Activated CD4-positive, alpha-beta T cell treated with anti-CD3 and anti-CD28 coated beads, Interleukin-2, amount 50 U/mL, for 16 hours (primary cell): ENCODE measurements at places on chromosomes 2 and 18.

DNA sequence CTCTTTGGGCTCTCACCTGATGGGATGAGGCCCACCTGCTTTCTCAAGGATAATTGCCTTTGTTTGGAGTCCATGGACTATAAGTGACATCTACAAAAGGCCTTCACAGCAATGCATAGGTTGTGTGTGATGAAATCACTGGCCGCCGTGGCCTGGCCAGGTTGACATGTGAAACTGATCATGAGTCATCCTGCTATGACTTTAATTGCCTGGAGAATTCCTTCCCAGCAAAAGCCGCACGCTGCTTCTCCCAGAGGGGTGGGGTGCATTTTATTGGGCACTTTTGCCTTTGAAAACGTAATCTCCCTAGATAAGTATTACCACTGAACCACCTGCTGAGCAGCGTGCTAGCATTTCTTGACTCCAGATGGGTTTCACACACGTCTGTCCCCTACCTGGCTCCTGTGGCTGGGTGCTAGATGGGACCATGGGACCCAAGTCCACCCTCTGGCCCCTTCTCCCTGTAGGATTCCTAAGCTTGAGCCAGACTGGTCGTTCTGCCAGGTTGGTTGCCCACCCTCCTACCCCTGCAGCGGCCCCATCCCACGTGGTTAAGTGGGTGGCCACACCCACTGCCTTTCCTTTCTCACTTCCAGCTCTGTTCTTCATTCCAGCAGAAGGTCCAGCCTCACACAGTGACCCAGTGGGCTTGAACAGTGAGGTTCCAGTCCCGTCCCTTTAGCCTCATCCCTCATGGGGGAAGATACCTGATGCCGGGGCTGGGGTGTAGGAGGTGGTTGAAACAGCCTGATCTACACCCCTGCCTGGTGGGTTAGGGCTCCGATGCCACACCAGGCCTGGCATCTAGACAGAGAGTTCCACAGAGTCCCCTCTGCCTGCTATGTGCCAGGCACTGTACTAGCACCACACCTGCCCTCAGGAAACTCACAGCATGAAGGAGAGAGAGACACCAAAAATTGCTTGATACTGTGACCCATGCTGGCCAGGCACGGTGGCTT is 89.6 kb downstream of the GBX2 start:
- DNase-seq, result no peak

GRCh38 chr2:100291152-100291970 is 30.9 kb downstream of the LONRF2 start:
- peak; percentile 94 for DNase-seq

GRCh38 chr2:191187105-191187829 is 36.5 kb upstream of the STAT4 start:
- DNase-seq, result no peak

DNA sequence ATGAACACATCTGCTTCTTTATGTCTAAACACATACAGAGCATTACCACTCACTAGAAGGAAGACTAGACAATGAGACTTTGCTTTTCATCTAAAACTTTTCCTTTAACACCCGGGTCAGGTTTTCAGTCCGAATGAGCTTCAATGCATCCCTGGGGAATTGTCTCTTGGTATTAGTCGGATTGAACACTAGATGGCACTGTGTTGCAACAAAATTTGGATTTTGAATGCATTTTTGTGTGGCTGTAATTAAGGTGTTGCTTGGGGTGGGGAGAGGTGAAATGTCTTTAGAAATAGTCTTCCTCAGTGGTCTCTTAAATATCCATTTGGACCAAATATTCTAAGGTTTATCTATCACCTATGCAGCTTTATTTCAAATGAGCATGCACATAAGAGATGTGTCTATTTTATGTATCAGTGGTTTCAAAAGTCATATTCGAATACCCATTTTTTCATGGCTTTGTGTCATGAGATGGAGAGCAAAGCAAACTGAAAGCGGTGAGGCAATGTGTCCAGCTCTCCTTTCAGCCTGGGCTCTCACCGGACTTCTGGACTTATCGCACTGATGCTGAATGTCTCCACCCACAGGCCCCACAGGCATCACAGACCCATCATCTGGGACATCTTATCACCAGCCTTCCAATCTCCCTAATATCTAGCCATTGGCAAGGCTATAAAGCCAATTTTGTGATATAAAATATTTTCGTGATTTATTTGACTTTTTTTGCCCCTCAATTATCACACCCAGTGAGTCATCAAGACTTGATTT is 510.3 kb downstream of the RNF144A start:
- DNase-seq, result peak; percentile 71

- no peak for DNase-seq
Measured at GRCh38 chr2:74911061-74911460, 47.4 kb upstream of the POLE4 start.

- DNase-seq, result peak; percentile 60
Measured at GRCh38 chr2:149068996-149069888, 30.7 kb downstream of the LYPD6B start.

- DNase-seq, result no peak
Measured at GRCh38 chr2:228624733-228625132, 443.2 kb upstream of the SPHKAP start.

DNA sequence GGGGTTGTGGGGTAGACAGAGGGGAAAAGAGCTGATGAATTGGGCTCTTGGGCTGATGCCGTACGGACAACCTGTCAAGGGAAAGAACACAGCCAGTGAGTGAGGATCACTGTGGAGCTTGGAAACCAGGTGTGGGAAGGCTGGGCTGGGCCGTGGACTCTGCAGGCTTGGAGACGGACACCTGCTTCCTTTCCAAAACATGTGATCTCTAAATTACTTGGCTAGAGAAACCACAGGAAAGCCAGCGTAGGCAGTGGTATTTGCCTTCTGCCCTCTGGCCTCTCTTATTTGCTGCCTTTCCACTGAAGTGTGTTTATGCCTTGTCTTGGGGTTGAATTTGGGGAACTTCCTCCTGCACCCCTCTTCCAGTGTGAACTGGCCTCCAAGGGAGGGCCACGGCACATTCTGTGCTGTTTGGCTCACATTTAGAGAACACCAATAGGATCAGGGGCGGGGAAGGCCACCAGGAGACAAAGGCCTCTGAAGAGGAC is 267.7 kb downstream of the PRKCE start:
- no peak for DNase-seq

GRCh38 chr2:46296216-46296839 is 879 bp upstream of the EPAS1 start:
- DNase-seq, result no peak

DNA sequence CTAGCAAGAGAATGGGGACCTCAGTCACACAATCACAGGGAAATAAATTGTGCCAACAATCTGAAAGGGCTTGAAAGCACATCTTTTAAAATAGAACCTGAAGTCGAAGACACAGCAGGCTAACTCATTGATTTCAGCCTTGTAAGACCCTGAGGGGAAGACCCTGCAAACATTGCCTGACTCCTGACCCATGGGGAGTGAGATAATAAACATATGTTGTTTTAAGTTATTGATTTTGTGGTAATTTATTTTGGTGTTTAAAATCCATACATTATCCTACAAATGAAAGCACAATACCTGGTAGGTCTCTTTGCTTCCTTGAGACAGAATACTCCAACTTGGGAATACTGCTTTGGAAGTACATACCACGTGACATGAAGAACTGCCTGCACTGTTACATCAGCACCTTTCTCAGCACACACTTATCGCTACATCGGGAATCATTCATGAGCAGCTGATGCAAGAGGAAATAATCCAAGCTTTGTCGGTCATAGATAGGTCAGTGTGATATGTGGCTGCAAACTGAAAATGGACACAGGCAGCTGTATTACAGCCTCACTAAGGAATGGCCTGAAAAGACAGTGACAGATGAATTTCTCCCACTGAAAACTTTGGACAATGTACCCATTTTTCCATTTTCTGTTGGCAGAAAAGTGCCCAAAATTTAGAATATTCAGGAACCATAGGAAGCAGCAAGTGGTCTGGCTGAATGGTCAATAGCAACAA is 494.5 kb upstream of the MAP2 start:
- no peak for DNase-seq
